Foreskin keratinocyte (primary cell): ENCODE measurements at places on chromosomes 13 and 19. TPM values are rescaled to one million over a fixed set of nuclear protein-coding genes. Genes with fewer than 3 reads are reported as not detected.

The ZNF766 gene
- 8.1 and 13.1 TPM in 2 replicates for total RNA-seq

The CYP4F3 gene
- total RNA-seq = 0.07 and 0.10 TPM in 2 replicates

The CRX gene
- not detected in 2 replicates for total RNA-seq

The CYP2A7 gene
- not detected in 2 replicates for total RNA-seq

The FAM124A gene
- total RNA-seq = 0.04 TPM in 1 of 2 replicates, not detected in the other
